ENCODE measurements at places on chromosomes 13 and 19.

DNA sequence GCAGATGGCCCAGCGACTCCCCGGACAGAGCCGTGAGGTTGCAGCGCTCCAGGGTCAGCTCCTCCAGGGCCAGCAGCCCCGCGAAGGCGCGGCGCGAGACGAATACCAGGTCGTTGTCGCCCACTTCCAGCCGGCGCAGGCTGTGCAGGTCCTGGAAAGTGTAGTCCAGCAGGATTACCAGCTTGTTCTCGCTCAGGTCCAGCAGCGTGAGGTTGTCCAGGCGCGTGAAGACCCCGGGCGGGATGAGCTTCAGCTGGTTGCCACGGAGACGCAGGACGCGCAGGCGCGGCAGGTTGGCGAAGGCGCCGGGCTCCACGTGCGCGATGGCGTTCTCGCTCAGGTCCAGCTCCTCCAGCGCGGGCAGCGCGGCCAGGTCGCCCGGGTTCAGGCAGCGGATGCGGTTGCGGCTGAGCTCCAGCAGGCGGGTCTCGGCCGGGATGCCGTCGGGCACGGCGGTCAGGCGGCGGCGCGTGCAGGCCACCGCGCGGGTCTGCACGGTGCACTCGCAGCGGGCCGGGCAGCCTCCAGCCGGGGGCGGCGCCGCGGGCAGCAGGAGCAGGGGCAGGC, 9.3 kb upstream of the PEAK3 start:
- DNase-seq, result no peak

DNA sequence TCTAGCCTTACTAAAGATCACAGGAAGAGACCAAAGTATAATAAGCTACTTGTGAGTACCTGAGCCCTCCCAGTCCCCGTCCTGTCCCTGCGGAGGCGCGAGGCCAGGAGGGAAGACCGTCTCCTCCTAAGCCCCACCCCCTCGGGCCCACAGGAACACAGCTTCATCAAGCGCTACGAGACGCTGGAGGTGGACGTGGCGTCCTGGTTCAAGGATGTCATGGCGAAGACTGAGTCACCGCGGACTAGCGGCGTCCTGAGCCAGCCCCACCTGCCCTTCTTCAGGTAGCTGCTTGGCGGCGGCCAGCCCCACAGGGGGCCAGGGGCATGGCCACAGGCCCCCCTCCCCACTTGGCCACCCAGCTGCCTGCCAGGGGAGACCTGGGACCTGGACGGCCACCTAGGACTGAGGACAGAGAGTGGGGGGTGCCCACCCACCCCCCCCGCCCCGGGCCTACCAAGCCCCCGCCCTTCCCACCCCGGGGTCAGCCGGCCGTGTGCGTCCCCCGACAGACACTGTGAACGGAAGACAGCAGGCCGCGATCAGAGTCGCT, 2.4 kb upstream of the TGFBR3L start:
- DNase-seq, result no peak

DNA sequence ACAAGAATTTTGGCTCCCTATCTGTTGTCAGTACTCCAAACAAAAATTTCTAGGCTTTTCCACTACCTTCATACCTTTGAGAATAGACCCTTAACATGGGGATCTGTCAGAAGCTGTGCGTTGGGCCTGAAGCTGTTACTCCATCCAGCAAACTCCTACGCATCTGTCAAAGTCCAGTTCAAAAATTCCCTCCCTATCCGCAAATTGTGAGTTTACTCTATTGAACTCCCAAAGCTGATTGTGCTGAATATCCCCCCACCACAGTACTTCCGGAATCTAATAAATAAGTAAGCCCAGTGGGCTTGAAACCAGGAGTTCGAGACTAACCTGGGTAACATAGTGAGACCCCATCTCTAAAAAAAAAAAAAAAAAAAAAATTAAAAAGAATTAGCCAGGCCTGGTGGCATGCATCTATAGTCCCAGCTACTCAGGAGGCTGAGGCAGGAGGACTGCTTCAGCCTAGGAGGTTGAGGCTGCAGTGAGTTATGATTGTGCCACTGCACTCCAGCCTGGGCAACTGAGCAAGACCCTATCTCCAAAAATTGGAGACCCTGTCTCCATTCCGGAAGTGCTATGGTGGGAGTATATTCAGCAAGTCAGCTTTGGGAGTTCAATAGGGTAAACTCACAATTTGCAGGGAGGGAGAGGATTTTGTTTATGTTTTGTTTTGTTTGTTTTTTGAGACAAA, 930 bp upstream of the FBN3 start:
- DNase-seq, result no peak

DNA sequence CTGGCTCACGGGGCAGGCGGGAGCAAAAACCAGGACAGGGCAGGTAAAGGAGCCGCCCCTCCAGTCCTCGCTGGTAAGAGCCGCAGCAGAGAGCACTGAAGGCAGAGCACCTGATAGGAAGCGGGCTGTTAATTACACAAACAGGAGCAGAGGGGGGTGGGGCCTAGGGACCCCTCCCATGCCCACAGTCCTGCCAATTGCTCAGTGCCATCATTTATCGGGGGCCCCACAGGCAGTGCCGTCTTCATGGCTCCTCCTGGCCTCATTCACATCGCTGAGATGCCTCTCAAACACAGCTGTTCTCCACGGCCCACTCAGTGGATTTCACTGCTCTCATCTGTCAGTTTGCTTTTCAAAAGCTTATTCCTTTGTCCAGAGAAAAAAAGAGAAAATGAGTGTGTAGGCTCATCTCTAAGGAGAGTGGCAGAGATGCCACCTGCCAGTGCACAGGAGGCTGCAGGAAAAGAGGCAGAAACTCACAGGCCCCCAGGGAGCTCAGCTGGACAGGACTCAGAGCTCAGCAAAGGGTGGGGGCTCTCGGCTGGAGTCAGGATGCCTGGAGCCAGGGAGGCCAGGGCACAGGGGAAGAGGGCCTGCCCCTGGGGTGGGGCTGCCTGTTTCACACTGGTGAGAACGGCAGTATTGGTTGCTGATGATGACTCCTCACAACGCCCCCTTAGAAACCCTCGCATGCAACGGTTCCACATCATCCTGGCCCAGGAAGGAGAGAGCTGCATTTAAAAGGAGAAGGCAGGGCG, 174.6 kb downstream of the COL4A1 start:
- DNase-seq, result no peak

DNA sequence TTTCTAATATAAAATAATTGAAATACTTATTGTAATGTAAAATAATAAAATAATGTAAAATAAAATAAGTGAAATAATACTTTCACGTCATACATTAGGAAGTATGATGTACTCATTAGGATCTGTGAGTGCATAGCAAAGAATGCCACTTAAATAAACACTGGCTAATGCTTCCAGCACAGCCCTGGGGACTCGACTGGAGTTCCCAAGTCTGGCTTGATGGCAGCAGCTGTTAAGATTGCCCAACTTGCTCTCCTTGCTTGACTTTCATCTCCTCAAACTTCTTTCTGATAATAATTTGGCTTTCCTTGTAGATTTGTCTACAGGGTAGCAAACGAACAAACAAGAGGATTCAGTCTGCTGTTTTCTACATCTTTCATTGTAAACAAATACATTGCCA, 191.9 kb downstream of the COG6 start:
- no peak for DNase-seq

- no peak for DNase-seq
These were observed 1286.4 kb downstream of the PCDH9 start for GRCh38 chr13:65943708-65944107.

DNA sequence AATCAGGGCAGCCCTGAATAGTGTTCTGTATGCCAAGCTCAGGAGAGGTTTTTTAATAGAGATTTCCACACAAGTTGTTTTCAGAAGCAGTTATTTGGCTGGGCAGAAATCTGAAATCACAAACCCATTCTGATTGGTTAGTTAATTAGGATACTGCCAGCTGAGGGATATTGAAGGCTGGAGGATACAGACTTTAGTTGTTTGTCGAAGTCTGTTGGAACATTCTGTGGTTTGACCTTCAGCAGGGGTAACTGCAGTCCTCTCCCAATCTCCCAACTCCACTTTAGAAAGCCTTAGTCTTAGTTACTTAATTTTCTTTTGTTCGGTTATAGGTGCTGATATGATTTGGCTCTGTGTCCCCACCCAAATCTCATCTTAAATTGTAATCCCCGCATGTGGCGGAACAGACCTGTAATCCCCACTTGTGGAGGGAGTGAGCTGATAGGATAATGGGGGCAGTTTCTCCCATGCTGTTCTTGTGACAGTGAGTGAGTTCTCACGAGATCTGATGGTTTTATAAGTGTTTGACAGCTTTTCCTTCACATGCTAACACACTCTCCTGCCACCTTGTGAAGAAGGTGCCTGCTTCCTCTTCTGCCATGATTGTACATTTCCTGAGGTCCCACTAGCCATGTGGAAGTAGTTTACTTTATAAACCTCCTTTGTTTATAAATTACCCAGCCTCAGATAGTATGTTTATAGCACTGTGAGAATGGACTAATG, 169.2 kb downstream of the GPC5 start:
- no peak for DNase-seq

DNA sequence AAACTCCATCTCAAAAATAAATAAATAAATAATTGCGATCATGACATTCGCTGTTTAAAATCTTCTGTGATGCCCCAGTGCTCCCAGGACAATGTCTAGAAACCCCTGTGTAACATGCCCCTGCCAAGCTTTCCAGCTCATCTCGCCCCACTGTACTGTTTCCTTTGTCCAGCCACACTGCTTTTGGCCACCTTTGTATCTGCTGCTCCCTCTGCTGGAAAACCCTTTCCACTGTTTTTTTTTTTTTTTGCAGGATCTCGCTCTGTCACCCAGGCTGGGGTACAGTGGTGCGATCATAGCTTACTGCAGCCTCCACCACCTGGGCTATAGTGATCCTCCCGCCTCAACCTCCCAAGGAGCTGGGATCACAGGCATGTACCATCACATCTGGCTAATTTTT, 7.5 kb downstream of the PLAUR start:
- no peak for DNase-seq

GRCh38 chr13:30366088-30366487, 56.2 kb upstream of the UBE2L5 start:
- no peak for DNase-seq
